ENCODE measurements at places on chromosomes 7 and 10.

- no peak for DNase-seq
Observed at GRCh38 chr7:66331883-66332282, 126.7 kb downstream of the TPST1 start.

DNA sequence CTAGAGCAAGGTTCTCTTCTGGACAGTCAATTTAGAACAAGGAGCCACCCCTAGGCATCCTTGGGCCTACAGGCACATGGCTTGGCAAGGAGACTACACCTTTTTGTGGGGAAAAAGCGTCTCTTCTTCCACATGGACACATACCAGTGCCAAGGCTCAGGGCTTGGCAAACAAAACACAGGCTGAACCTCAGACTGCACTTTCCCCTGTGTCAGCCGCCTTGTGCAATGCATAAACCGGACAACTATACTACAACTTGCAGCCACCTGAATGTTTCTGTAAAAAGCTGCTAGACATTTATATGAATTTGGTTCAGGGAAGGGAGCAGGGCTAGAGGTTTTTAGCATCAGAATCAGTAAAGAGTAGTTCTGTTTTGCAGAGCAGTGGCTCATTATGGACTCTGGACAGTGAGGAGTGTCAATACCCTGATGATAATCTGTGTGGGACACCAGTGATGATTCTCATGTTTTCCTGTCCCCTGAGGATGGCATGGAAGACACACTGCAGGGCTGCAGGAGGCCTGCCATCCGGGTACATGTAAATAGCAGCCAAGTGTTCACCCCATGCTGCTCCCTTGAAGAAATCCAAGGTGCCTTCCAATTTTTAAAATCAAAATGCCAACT is 118.9 kb downstream of the GATA3 start:
- DNase-seq, result no peak

DNA sequence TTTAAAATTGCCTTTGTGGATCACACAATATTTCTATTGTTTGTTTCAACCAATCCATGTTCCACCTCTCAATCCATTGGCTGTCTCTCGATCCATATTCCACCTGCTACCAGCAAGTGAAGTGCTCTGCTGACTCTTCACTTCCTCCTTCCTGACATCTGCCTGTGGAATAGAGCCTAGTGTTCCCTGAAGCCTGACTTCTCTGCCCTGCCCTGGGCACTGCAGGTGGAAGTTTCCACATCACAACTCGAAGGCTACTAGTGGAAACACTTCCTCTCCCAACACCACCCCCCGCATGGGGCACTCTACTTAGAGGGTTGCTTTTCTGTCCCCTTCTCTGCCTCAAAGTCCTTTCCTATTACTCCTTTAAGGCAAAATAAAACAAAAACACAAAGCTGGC is 563.8 kb upstream of the IGFBP3 start:
- DNase-seq, result no peak

- no peak for DNase-seq
Observed at GRCh38 chr10:123897146-123897545, 5.5 kb upstream of the CPXM2 start.

GRCh38 chr7:70405241-70405640 is 726.7 kb upstream of the GALNT17 start:
- no peak for DNase-seq

- no peak for DNase-seq
Observed at GRCh38 chr7:49875336-49875735, 101.9 kb downstream of the VWC2 start.

- DNase-seq, result no peak
Observed at GRCh38 chr10:131869344-131869743, 31.5 kb upstream of the PPP2R2D start.

- DNase-seq, result no peak
Observed at GRCh38 chr10:79098061-79098460, 29.3 kb downstream of the ZMIZ1 start.

DNA sequence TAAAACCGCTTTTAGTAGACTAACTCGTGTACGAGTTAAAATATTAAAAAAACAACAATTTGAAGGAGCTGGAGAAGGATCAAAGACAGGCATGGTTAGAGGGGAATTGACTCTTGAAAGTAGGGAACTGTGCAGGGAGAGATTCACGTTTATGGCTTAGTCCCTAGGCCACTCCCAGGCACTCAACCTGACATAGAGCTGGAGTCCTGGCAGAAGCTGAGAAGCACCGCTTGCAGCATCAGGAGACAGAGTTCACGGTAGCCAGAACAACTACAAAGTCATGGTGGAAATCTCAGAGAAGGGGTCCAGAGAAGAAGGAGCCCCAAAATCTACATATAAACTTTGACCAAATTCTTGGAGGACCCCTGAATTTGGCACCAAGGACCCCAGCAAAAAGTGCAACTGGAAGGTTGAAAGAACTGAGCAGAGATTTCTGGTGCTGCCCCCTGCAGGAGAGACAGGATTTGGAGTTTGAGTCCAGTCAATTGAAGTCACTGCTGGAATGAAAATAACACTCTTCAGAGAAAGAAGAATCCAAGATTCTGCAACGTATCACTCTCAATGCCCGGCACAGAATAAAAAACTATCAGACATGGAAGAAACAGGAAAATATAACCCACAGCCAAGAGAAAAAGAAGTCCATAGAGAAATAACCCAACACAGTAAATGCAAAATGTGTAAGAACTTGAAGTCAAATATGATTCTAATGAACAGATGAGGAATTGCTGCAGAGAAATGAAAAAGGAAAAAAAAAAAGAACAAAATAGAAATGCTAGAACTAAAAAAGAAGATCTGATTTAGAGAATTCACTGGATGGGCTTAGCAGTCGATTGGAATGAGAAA is 493.3 kb upstream of the PODXL start:
- peak; percentile 14 for DNase-seq

- DNase-seq, result no peak
Observed at GRCh38 chr10:49803988-49804387, 41.9 kb upstream of the OGDHL start.

- no peak for DNase-seq
Observed at GRCh38 chr7:149616898-149617297, 119.3 kb upstream of the ZNF746 start.

GRCh38 chr7:149427096-149427680 is 33.7 kb downstream of the ZNF777 start:
- no peak for DNase-seq

GRCh38 chr10:86347856-86348255 is 18.7 kb downstream of the GRID1 start:
- DNase-seq, result no peak

GRCh38 chr10:92239600-92240288 is 51.1 kb downstream of the CPEB3 start:
- DNase-seq, result peak; percentile 26

Measured in CD4-positive, alpha-beta T cell treated with Interleukin-2 at 100 ng/mL for 4 hours (primary cell).